ENCODE measurements at places on chromosomes 7 and 10. TPM values are rescaled to one million over a fixed set of nuclear protein-coding genes. Genes with fewer than 3 reads are reported as not detected.

FZD8 gene
- total RNA-seq = 13.3 TPM

TAS2R41 gene
- not detected for total RNA-seq

AKR1C1 gene
- total RNA-seq = 54.5 TPM

PIP gene
- 12.6 TPM for total RNA-seq

PLA2G12B gene
- 2.0 TPM for total RNA-seq

MKX gene
- total RNA-seq = 1.6 TPM

FLNC gene
- total RNA-seq = 11.7 TPM

FKBP6 gene
- total RNA-seq = 0.47 TPM

HOXA2 gene
- 1.5 TPM for total RNA-seq

RGR gene
- total RNA-seq = not detected

PAX4 gene
- total RNA-seq = not detected

Data from lower lobe of right lung (tissue), 2 donors.